ENCODE measurements at places on chromosomes 16 and 17.

GRCh38 chr17:73503560-73503959, 140.7 kb downstream of the SDK2 start:
- no peak for DNase-seq

DNA sequence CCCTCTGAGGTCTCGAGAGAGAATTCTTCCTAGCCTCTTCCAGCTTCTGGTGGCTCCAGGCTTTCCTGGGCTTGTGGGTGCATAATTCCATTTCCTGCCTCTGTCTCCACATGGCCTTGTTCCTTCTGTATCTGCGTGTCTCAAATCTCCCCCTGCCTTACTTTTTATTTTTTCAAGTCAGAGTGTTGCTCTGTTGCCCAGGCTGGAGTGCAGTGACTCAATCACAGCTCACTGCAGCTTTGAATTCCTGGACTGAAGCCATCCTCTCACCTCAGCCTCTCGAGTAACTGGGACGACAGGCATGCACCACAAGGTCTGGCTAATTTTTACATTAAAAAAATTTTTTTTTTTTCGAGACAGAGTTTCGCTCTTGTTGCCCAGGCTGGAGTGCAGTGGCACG, 120.6 kb downstream of the SHISA9 start:
- DNase-seq: no peak

GRCh38 chr17:34226011-34226743, 28.9 kb upstream of the CCL2 start:
- no peak for DNase-seq

GRCh38 chr16:81729451-81729850, 49.6 kb upstream of the PLCG2 start:
- DNase-seq: no peak

GRCh38 chr17:76178124-76178523, 37.1 kb upstream of the FOXJ1 start:
- DNase-seq: no peak

DNA sequence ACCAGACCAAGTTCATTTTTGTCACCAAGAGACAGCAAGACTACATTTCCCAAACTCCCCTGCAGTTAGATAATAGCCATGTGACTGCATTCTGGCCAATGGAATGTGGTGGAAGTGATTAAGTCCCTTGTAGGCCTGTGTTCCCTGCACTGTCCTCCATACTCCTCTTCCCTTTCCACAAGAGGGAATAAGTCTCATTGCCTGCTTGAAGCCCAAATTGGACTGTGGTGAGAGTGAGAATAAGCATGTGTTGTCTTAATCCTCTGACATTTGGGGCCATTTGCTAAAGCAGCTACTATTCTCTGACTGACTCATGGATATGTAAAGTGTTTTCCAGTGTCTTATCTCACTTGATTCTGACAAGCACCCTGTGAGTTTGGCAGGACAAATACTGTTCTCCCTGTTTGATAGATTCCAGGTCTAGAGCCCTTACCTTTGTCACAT, 20.7 kb downstream of the PIK3R6 start:
- DNase-seq: no peak

GRCh38 chr17:78313735-78314648, 45.9 kb downstream of the SOCS3 start:
- DNase-seq: peak; percentile 55

Measured in T-helper 1 cell (primary cell).